ENCODE measurements at places on chromosomes 13 and 19. TPM values are rescaled to one million over a fixed set of nuclear protein-coding genes. Genes with fewer than 3 reads are reported as not detected.

DNA sequence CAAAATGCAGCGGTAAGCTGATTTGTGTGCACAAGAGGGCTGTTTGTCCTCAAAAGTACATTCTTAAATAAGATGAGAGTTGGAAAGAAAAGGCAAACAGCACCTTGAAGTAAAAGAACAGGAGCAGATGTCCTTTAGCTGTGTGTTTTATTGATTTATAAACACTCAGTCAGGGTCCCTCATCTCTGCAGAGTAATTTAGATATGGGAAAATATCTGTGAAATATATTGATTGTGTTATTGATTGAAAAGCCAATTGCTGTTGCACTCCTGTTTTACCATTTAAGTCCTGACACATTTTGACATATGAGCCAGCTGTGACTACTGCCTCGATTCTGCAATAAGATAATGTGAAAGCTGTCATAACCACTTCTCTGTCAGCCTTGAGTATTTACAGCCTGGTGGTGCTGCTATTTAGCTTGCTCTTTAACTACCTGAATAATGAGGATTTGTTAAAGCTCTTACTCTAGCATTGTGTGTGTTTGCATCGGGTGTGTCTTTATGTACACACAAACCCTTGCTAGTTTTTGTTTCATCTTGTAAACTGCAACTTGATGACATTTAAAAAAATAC is 550.1 kb downstream of the DACH1 start:
- H3K4me3 ChIP-seq, result no peak overlapping the region
- no peaks in the 10 kb centered on the region for H3K27me3 ChIP-seq
- H3K36me3 ChIP-seq, result no peaks in the 10 kb centered on the region
- no peak overlapping the region for H3K27ac ChIP-seq
- H3K4me1 ChIP-seq, result no peaks in the 10 kb centered on the region

The ZNF577 gene
- total RNA-seq, result 7.7 TPM

GRCh38 chr19:46976845-46977320 is 42.8 kb upstream of the NPAS1 start:
- H3K4me1 ChIP-seq, result peaks cover 48% of the 10 kb centered on the region
- no peaks in the 10 kb centered on the region for H3K36me3 ChIP-seq
- H3K4me3 ChIP-seq, result no peak overlapping the region
- peak overlapping the region; percentile 98 for H3K27ac ChIP-seq
- DNase-seq, result peak; percentile 75

GRCh38 chr19:46614114-46614722 is 10.7 kb downstream of the PTGIR start:
- H3K27me3 ChIP-seq, result no peaks in the 10 kb centered on the region
- peak; percentile 87 for DNase-seq
- H3K27ac ChIP-seq, result no peak overlapping the region
- H3K36me3 ChIP-seq, result no peaks in the 10 kb centered on the region

GRCh38 chr13:28120317-28120716 is 18.0 kb upstream of the PAN3 start:
- no peak overlapping the region for H3K4me3 ChIP-seq
- H3K36me3 ChIP-seq, result no peaks in the 10 kb centered on the region
- H3K27ac ChIP-seq, result no peak overlapping the region
- H3K27me3 ChIP-seq, result no peaks in the 10 kb centered on the region
- DNase-seq, result no peak

The ZNF439 gene
- 2.3 TPM for total RNA-seq

- no peak for DNase-seq
- no peaks in the 10 kb centered on the region for H3K27me3 ChIP-seq
- H3K4me3 ChIP-seq, result no peak overlapping the region
- H3K36me3 ChIP-seq, result no peaks in the 10 kb centered on the region
Measured at GRCh38 chr19:12260861-12261260, 33.8 kb downstream of the ZNF44 start.

DNA sequence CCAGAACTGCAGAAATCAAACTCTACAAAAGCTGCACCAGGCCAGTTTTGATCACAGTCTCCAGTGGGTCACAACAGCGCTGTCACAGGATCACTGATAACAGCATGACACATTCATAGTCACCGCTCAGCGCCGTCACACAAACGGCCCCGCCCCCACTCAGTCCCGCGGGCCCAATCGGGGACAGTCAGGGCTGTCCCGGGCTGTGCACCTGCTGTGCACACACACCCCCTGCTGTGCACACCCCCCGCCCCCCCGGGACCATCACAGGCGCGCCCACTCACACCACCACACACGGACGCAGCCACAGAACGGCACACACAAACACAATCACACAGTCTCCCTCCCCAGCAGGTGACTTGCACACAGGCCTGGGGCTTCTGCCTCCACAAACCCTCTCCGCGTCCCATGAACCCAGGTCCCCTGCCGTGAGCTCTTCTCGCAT is 435 bp upstream of the ZNF382 start:
- DNase-seq, result no peak
- H3K4me3 ChIP-seq, result no peak overlapping the region
- no peaks in the 10 kb centered on the region for H3K4me1 ChIP-seq
- H3K27me3 ChIP-seq, result no peaks in the 10 kb centered on the region

The FCAR gene
- not detected for total RNA-seq

DNA sequence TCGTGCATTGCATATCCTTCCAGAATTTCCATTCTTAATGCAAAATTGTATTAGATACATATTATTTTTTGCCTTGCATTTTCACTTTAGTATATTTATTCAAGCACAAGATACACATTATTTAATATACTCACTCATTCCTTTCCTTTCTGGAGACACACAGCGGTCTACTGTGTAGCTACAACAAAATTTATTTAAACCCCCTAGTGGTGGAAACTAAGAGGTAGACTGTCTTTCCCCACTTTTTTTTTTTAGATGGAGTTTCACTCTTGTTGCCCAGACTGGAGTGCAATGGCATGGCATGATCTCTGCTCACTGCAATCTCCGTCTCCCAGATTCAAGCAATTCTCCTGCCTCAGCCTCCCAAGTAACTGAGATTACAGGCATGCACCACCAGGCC is 2040.3 kb upstream of the PCDH20 start:
- no peaks in the 10 kb centered on the region for H3K27me3 ChIP-seq
- H3K36me3 ChIP-seq, result no peaks in the 10 kb centered on the region
- no peak for DNase-seq
- no peaks in the 10 kb centered on the region for H3K4me1 ChIP-seq

GRCh38 chr19:41993612-41994483 is at the start of gene ATP1A3:
Gene ATP1A3 (minus strand): TSS chr19:41994230. CDS start chr19:41994076, 154 bp downstream.
- H3K36me3 ChIP-seq, result no peaks in the 10 kb centered on the region
- peak; percentile 74 for DNase-seq
- peaks cover 6% of the 10 kb centered on the region for H3K27me3 ChIP-seq
- peaks cover 6% of the 10 kb centered on the region for H3K4me1 ChIP-seq
- peak within 1 kb of the TSS; percentile 42 for H3K4me3 ChIP-seq
- H3K27ac ChIP-seq, result no peak within 1 kb of the TSS

The BAX gene
- total RNA-seq, result 107 TPM

DNA sequence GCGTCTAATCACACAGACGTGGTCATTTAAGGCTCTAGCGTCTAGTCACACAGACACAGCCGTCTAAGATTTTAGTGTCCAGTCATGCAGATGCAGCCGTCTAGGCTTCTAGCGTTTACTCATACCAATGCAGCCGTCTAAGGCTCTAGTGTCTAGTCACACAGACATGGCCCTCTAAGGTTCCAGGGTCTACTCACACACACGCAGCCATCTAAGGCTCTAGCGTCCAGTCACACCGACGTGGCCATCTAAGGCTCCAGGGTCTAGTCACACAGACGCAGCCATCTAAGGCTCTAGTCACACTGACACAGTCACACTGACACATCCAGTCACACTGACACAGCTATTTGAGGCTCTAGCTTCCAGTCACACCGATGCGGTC is 55.7 kb downstream of the KLF2 start:
- no peak overlapping the region for H3K27ac ChIP-seq
- no peaks in the 10 kb centered on the region for H3K4me1 ChIP-seq
- peaks cover 6% of the 10 kb centered on the region for H3K36me3 ChIP-seq

The CD70 gene
- not detected for total RNA-seq

- DNase-seq, result no peak
- no peak overlapping the region for H3K4me3 ChIP-seq
- H3K27ac ChIP-seq, result no peak overlapping the region
- peaks cover 10% of the 10 kb centered on the region for H3K4me1 ChIP-seq
- no peaks in the 10 kb centered on the region for H3K36me3 ChIP-seq
- H3K27me3 ChIP-seq, result no peaks in the 10 kb centered on the region
Measured at GRCh38 chr13:40306817-40307216, 359.6 kb downstream of the FOXO1 start.

Data from Caco-2 (cell line).